ENCODE measurements at places on chromosomes 1 and 21.

GRCh38 chr1:153478692-153479618 lies 18.5 kb upstream of the S100A7 start:
- no peak for DNase-seq

- no peak for DNase-seq
Measured at GRCh38 chr1:202639500-202639899, 70.8 kb downstream of the SYT2 start.

GRCh38 chr21:34936883-34937563 lies 112.1 kb downstream of the RUNX1 start:
- no peak for DNase-seq

DNA sequence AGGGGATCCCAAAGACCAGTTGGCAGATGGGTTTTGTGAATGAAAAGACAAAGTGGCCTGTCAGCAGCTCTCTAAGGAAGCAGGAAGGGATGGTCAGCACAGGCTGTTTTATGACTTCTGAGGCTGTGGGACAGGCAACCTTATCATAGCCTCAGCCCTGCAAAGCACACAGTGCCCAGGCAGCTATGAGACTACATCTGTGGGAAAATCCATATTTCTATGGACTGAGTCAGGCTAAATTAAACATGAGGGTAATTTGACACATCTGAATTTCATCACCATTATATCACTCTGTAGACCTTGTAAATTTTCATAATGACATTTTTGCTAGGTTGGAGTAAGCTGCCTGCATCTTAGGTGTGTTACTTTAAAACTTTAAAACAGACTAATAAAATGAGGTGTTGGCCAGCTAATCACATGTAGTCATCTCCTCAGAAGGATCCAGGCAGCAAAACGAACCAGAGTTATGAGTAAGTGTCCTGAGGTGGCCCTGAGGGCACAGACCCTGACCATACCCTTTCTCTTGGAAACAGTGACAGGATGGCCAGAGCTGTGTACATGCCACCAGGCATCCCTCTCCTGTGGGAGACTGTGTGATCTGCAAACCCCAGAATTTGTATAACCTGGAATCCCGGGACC lies 14.6 kb downstream of the NGF start:
- no peak for DNase-seq

DNA sequence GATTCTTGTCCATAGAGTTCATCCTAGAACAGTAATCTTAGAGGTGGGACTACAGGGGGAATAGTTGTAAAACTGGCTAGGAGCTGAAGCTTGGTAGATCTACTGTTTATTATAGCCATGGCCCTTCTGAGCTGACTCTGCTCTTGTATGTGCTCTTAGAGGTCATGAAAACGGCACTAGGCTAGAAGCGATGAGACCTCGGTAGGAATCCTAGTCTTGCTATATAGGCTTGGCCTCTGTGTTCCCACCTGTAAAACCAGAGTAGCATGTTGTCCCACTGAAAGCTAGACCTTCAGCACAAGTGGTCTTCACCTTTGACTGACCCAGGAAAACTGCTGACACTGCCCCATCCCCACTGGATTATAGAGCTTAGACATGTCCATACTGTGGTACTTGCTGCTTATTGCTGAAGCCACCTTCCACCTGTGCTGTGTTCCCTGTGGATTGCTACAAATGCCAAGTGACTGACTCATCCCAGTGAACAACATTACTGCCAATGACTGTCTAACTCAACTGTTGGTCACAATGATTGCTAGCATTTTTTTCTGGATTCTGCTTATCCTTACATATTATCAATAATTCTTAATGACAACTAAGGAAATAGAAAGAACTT lies 23.0 kb upstream of the PIGC start:
- no peak for DNase-seq

- no peak for DNase-seq
Measured at GRCh38 chr1:21707086-21707840, 38.1 kb upstream of the RAP1GAP start.

GRCh38 chr21:36628761-36629460 lies 70.0 kb upstream of the SIM2 start:
- no peak for DNase-seq

- DNase-seq = no peak
Measured at GRCh38 chr1:221716713-221717484, 25.0 kb downstream of the DUSP10 start.

GRCh38 chr1:176852124-176852523 lies 312.4 kb downstream of the ASTN1 start:
- DNase-seq = no peak

GRCh38 chr1:244460197-244460596 lies 876 bp upstream of the CATSPERE start:
- no peak for DNase-seq

DNA sequence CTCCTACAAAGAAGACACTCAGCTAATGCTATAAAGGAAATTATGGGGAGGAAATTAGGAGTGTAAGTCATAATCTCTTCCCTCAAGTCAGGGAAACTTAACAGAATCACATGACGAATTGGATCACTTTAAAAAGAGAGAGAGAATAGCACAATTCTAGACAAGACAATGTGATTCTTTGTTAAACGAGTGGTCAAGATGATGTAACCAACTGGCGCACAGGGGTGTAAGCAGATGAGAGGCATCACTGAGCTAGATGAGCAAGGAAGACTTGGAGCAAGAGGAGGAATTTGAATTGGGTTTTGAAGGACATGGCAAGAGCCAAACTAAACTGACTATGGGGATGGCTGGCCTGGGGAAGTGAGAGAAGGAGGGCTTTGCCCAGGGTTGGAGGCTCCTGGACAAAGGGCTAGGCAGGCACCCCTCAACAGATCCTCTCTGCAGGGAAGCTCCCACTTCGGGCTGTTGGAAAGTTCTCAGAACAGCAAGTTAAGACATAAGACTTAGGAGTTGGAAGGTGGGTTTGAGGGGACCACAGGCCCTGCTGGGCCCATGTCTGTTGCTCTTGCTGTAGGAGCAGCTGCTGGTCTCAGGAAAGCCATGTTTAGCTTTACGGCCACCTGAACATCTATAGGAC lies 123.9 kb upstream of the GRIK3 start:
- DNase-seq = no peak

- no peak for DNase-seq
Measured at GRCh38 chr1:201378804-201379203, 1.3 kb upstream of the TNNT2 start.

- no peak for DNase-seq
Measured at GRCh38 chr1:23588749-23589548, 29.6 kb upstream of the ID3 start.

GRCh38 chr1:184160236-184160635 lies 108.7 kb downstream of the TSEN15 start:
- DNase-seq = no peak

GRCh38 chr1:59997479-59998115 lies 71.0 kb upstream of the CYP2J2 start:
- no peak for DNase-seq

DNA sequence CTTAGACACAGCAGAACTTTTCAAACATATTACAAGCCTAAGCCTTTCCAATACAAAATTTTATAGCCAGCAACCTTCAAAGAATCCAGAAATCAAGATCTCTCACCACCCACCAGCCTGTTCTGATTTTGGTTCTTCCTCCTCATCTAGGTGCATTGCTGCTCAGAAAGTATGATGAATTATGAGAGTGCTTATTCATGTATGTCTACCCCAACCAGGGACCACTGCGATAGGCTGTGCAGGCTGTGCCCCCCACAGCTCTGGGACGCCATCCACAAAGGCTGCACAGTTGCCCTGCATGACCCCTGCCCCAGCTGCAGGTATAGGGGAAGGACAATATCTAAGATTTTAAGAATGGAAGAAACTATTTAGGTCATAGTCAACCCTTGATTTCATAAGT lies 55.4 kb downstream of the WDR64 start:
- DNase-seq = no peak

DNA sequence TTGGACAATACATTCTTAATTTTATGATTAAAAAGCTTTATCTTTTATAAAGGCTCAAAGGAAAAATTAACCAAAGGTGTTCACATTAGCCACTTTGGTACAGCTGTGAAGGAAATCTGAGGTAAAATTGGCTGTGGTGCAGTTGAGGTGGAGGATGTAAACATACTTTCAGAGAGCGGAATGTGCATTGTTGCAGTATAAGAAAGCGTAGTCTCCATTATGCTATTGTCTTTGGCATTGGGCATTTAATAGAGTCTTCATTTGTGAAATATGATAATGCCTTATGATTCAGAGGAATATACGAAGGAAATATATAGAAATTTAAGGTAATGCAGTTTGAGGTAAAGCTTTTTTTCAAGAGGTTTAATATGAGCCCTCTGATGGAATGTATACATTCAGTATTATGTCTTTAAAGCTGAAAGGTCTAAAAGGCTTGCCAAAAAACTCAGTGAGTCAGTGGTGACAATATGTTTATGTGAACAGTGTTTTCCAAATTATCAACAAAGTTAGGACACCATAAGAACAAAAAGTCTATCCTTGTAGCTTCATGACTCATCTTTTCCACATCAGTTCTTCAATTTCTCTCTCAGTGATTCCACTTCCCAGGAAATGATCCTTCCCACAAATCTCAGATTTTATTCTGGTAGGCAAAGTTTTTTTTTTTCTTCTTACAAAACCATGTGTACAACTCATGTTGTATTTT lies 26.9 kb upstream of the DDR2 start:
- DNase-seq = no peak

- no peak for DNase-seq
Measured at GRCh38 chr1:28450561-28450960, 55.3 kb upstream of the RCC1 start.

- DNase-seq = no peak
Measured at GRCh38 chr1:22410928-22411495, 40.6 kb upstream of the ZBTB40 start.

DNA sequence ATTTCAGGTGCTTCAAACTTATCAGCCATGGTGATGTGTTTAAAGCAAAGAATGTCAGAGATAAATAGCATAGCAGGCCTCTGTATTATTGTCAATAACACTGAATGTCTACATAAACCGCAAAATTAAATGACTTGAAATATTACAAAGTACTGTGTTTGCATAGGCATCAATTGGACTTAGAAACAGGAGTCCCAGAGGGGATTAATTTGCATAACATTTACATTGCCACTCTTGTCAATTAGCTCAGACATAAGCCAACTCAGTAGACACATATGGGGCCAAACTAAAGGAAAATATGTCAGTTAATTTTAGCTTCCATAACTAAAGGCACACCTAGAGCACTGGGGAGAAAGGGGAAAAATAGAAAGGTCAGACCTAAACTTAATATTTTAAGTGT lies 814.5 kb upstream of the NEGR1 start:
- DNase-seq = no peak

- DNase-seq = no peak
Measured at GRCh38 chr1:204813522-204813921, 57.1 kb upstream of the NFASC start.

DNA sequence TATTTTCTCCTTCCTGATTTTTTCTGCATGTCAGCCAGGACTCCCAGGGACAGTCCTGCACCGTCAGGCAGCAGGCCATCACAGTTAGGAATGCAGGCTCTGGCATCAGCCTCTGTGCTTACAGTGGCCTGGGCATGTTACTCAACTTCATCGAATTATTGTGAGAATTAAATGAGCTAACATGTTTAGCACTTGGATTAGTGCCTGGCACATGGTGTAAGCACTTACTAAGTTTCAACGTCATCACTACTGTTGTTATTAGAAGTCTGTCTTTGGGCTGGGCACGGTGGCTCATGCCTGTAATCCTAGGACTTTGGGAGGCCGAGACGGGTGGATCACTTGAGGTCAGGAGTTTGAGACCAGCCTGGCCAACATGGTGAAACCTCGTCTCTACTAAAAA lies 45.1 kb downstream of the SCCPDH start:
- no peak for DNase-seq

- DNase-seq = no peak
Measured at GRCh38 chr1:8867878-8868567, 10.5 kb downstream of the ENO1 start.

DNA sequence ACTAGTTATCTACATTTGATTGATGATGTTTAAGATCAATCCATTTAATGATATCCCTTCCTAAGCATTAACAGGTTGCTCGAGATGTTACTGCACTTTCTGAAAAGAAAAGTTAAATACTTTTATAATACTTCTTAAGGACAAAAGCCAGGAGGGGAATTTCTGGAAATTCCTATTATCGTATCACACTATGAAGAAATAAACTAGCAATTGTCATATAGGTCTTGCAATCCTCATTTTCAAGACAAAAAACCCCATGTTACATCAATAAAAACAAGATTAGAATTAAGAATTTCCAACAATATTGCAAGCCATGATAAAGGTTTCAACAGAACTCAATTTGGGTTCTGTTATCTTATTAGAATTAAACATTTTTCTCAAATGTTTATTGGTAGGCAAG lies 47.2 kb downstream of the HNRNPR start:
- DNase-seq = no peak

DNA sequence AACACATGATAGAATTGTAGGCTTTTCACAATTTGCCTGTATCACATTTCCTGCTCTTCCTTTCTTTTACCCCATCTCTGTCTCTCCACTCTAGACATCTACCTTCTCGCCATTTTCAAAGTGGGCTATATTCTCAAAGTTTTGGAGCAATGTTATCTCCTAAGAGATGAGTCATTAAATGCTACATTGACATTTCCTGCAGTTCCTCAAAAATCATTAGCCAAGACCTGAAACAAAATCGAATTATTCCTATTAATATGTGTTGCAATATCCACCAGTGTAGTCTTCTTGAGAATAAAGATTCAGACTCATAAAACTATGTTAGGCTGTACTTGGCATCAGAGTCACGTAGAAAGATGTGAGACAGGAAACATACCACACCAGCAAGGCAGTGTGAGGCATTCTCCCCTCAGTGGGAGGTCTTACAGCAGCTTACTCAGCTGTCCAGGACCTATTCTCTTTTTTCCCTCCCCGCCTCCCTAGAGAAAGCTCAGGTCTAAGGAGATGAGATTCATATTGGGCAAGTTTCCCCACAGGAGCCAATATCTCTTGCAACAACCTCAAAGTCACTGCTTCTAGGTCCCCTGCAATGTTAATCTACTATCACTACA lies 38.8 kb downstream of the FRRS1 start:
- no peak for DNase-seq

- DNase-seq = no peak
Measured at GRCh38 chr1:9048551-9048950, 20.9 kb downstream of the SLC2A5 start.

GRCh38 chr1:113178106-113178505 lies 105.1 kb downstream of the LRIG2 start:
- DNase-seq = no peak

- no peak for DNase-seq
Measured at GRCh38 chr21:17775431-17776126, 43.6 kb downstream of the C21orf91 start.

DNA sequence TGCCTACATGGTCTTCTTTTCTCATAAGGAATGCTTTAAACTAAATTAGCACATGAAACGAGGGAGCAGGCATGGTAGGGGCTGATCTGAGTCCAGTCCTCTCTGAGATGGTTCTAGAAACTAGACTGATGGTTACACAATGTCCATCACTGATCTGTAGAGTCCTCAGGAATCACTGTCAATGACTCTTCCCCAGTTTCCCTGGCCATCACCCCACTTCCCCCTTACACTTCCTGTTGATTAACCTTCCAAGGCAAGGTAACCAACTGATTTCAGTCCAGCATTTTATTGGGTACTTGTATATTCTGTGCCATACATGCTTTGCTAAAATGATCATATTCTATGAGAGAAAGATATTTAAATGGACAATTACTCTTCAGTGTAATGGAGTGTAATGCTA lies 100.6 kb upstream of the ARTN start:
- DNase-seq = no peak

- DNase-seq = no peak
Measured at GRCh38 chr1:101526813-101527212, 290.0 kb downstream of the S1PR1 start.

- DNase-seq = no peak
Measured at GRCh38 chr1:87501738-87502137, 173.1 kb downstream of the LMO4 start.

- DNase-seq = no peak
Measured at GRCh38 chr1:38064197-38064903, 17.8 kb upstream of the POU3F1 start.

Data from GDM1 (cell line).